ENCODE measurements at places on chromosomes 3 and 15.

- no peak for DNase-seq
Observed at GRCh38 chr3:141849056-141849815, 27.2 kb upstream of the ATP1B3 start.

- DNase-seq: no peak
Observed at GRCh38 chr3:103906808-103907207, 1459.9 kb upstream of the ALCAM start.

GRCh38 chr3:28947061-28947460 is 333.8 kb upstream of the RBMS3 start:
- DNase-seq: no peak

DNA sequence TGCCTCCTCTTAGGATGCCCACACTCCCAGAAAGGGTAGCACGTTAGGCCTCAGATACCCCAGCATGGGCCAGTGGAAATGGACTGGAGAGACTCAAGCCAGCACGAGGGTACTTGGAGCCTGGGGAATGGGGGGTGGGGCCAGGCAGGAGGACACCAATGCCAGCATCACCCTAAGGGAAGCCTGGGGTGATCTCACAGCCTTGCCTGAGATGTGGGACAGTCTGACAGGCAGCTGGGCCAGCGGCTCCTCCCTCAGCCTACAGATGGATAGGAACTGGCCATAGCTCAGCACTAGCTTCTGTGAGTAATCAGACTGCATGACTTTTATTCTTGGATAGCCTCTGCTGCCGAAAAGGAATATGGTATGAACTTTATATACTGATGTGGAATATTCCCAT is 59.6 kb upstream of the MRPS22 start:
- no peak for DNase-seq

- no peak for DNase-seq
Observed at GRCh38 chr3:120100711-120101110, 6.5 kb upstream of the GSK3B start.

GRCh38 chr3:101845425-101845824 is 3.9 kb upstream of the NFKBIZ start:
- no peak for DNase-seq

- DNase-seq: no peak
Observed at GRCh38 chr3:141336672-141337522, 31.4 kb upstream of the ZBTB38 start.

- DNase-seq: peak; percentile 38
Observed at GRCh38 chr15:39789736-39790135, 7.1 kb upstream of the FSIP1 start.

DNA sequence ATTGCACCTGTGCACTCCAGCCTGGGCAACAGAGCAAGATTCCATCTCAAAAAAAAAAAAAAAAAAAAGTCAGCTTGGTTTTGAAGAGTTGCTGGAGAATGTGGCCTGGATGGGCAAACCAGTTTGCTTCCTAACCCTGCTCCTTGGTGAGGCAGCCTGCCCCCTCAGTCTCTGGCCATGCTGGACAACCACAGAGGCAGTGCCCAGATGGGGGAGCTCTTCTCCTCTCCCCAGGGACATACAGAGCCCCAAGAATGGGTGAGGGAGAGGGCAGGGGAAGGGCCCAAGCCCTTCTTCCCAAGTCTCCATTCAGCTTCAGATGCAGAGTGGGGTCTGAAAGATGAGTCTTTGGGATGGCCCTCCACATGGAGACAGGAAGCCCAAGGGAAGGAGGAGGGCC is 27.9 kb downstream of the CD276 start:
- no peak for DNase-seq

GRCh38 chr3:185402561-185402960 is 39.6 kb downstream of the MAP3K13 start:
- DNase-seq: peak; percentile 96

DNA sequence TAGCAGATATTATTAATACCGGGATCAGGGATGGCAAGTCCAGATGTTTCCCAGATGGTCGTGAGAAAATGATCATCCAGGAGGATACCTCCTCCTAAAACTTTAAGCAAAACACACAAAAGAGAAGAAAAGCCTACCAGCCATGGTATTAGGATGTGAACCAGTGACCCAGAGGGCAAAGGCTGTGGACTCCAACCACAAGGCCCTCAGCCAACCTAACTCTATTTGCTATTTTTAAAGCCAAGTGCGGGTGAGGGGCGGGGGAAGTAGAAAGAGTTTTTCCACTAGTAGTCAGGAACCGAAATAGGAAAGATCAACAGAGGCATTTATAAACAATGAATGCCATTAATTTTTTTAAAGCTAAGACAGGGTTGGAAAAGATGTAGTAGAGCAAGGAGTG is 77.4 kb downstream of the STAC start:
- DNase-seq: no peak

DNA sequence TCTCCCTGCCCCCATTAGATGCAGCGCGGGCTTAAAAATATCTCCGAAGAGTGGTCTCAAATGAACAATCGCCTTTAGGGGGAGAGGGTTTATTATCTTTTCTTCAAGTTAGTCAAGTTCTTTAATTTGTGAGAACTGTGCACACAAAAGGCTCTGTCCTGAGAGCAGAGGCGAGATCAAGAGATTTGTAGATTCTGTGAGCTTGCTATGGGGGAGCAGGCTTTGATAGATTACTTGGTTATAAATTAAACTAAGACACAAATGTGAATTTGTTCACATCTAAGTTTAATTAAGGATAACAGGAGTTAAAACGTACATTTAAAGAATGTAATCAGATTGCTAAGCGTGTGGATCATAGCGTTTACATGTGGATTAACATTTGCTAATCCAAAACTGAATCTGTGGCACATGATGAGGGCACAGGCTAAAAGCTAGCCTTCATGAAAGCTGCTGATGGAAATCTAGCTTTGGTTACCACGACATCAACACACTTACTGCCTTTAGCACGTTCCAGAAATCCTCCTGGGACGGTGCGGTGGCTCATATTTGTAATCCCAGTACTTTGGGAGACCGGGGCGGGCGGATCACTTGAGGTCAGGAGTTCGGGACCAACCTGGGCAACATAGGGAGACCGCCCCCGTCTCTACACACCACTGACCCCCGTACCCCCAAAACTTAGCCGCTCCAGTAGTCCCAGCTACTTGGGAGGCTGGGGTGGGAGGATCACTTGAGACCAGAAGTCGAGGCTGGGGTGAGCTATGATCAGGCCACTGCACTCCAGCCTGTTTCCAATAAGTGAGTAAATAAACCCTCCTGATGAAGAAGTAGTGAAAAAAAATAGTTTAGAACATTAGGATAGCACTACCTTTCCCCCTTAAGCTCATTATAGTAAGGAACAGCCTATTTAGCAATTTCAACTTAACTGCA is 1.0 kb upstream of the PRTG start:
- DNase-seq: no peak

DNA sequence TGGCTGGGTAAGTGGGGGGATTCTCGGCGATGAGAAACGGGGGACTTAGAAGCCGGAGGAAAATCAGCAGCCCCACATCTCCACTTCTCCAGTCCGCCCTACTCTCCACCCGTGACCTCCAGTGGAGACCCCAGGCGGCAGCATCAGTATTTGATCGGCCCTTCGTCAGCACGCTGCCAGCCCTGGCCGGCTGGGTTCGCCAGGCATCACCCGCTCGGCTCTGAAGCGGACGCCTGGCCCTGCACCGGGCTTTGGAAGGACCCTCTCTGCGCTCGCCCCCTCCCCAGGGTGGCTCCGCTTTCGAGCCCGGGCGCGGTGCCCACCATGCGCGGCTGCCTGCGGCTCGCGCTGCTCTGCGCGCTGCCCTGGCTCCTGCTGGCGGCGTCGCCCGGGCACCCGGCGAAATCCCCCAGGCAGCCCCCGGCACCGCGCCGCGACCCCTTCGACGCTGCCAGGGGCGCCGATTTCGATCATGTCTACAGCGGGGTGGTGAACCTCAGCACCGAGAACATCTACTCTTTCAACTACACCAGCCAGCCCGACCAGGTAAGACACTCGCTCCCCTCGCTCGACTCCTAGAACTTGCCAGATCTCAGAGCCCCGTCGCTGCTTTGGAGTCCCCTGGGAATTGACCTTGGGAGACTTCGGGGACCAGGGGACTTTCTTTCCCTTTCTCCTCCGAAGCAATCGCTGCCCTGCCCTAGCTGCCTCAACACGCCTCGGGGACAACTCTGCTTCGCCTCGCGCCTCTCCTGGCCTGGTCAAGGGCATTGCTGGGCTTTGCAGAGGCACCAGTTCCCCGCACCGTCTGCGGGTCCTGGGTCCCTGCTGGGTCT is 561 bp downstream of the SIDT1 start:
- DNase-seq: peak; percentile 23

DNA sequence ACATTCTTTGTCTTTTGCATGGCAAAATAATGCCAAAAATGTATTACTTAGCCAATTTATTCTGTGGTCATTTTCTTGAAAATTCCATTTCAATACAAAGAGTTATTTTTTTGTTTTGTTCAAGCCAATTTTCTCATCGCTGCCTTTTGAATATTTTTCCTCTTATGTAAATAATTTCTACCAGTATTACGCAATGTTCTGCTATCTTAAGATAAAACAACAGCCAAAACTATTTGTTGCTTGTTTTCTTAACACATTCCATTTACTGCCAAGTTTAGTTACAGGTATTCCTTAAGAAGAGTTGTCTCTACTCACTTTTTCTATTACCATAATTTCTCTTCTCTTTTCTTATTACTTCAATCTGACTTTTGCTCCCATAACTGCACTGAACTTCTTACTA is 163.1 kb downstream of the ROBO1 start:
- DNase-seq: no peak

DNA sequence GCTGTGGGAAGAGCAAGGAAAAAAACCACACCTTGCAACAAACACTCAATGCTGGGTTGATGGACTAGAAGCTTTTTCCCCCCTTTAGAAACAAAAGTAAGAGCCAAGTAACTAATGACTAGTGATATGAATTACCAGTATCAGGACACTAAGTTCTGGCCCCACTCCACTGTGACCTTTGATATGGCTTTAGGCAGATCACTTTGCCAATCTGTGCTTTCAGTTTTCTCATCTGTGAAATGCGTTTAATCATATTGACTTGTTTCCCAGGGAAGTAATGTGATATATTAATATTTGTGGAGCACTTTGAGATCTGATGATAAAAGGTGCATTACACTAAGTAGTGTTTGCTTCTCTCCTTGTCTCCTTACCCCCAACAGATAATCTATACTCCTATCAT is 319.3 kb upstream of the SATB1 start:
- no peak for DNase-seq

- DNase-seq: no peak
Observed at GRCh38 chr15:99238849-99239248, 10.5 kb downstream of the TTC23 start.

- peak; percentile 20 for DNase-seq
Observed at GRCh38 chr3:185210621-185211142, 43.2 kb downstream of the EHHADH start.

DNA sequence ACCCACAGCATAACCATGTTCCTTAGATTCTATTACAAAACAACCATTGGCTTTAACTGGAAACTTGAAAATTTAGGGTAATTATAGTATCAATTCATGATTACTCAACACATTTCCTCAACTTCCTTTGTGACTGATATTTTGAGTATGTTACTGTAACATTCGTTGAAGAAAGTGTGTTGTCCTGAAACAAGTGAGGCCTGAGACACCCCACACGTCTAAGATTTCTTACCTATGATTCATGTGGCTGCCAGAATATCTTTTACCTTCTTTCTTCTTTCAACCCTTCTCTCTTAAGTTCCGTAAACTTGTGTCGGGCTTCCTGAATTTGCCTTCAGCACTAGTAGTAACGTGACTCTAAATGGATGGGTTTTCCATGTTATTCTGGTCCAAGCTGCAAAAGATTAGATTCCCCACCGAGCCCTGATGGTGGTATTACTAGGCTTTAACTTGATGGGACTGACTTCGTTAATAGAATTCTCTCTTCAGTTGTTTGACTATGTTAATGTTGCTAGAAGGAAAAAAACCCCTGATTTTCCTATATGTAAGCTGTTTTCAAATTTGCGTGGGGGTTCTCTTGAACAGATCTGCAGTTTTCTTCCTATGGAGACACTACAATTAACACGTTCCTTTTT is 296.0 kb upstream of the ICE2 start:
- no peak for DNase-seq

- DNase-seq: no peak
Observed at GRCh38 chr15:42011074-42011473, 9.8 kb downstream of the PLA2G4E start.

- DNase-seq: no peak
Observed at GRCh38 chr3:53856964-53857363, 10.6 kb downstream of the IL17RB start.

- DNase-seq: peak; percentile 76
Observed at GRCh38 chr3:116299646-116300081, 145.6 kb downstream of the LSAMP start.

GRCh38 chr3:66227051-66227450 is 6.2 kb downstream of the SLC25A26 start:
- no peak for DNase-seq

DNA sequence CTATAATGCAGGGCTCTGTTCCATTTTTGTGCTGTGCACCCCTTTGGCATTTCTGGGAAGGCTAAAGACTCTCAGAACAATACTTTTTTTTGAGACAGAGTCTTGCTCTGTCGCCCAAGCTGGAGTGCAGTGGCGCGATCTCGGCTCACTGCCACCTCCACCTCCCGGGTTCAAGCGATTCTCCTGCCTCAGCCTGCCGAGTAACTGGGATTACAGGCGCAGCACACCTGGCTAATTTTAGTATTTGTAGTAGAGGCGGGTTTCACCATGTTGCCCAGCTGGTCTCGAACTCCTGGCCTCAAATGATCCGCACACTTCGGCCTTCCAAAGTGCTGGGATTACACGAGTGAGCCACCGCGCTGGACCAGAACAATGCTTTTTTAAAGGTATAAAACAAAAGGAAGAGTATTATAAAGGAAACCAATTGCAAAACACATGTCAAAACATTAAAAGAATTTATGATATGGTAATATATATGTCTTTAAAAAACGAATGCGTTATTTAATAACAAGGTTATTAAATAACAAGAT is 999 bp downstream of the SQOR start:
- DNase-seq: no peak

- DNase-seq: no peak
Observed at GRCh38 chr15:40768521-40769273, 1.1 kb upstream of the C15orf62 start.

DNA sequence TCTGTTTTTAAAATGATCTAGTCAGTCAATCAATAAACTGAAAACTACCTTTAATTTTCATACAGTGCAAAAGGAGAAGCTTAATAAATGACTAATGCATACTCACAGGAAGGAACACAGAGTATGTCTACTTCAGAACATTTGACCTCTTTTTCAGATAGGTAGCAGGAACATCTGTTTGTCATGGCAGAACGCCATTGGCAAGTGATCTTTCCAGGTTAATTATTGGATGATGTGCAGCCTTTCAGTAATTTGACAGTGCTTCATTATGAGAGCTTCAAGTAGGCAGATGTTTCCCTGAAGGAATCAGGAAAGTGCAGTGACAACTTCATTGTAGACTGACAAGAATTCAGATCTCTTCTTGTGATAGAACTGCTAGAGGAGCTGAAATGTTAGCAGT is 325.0 kb downstream of the OTOL1 start:
- no peak for DNase-seq

GRCh38 chr3:4107430-4107829 is 195.7 kb upstream of the SETMAR start:
- DNase-seq: no peak

DNA sequence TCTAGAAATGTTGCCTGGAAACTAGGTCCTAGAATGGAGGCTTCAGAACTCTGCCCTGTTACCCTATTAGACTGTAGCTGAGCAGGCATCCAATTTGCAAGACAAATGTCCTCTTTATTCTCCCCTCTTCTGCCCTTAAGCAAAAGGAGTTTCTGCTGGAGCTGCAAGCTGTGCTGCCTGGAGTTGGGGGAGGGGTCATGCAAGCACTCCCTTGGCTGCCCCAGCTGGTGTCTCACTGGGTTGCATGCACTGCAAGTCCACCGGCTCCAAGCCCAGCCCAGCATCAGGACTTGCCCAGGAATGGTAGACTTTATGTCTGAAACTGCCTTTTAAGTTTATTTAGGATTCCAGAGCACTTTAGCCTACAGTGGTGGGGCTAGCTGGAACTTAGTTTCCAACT is 15.7 kb upstream of the RBP2 start:
- DNase-seq: peak; percentile 33
